Glomerular endothelial cell (primary cell): ENCODE measurements at places on chromosomes 3 and 15. TPM values are rescaled to one million over a fixed set of nuclear protein-coding genes. Genes with fewer than 3 reads are reported as not detected.

Gene SPG11
- total RNA-seq = 36.3 and 43.3 TPM in 2 replicates

Gene KBTBD8
- 1.0 and 1.1 TPM in 2 replicates for total RNA-seq

Gene TMEM212
- not detected in 2 replicates for total RNA-seq

GRCh38 chr3:129504471-129505100 lies 23.9 kb upstream of the RHO start:
- no peak for DNase-seq

DNA sequence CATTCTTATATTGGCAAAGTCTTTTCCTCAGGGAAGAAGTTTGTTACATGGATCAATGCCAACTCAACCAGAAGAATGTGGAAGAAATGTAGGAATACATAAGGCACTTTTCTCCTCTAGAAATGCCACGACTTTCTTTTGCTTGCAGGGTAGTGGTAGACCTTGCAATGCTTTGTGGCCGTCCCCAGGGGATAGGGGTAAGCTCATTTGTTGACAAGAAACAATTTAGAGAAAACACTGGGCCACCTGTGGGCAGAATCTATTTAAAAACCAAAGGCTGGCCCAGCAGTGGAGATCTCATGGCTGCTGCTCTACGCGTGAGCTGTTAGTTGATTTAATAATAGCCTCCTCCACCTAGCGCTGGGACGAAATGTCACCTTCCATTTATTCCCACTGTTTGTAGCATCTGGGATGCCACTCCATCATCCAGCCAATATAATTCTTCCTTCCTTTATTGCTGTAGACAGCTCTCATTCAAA lies 64.6 kb upstream of the PFN2 start:
- DNase-seq = no peak

DNA sequence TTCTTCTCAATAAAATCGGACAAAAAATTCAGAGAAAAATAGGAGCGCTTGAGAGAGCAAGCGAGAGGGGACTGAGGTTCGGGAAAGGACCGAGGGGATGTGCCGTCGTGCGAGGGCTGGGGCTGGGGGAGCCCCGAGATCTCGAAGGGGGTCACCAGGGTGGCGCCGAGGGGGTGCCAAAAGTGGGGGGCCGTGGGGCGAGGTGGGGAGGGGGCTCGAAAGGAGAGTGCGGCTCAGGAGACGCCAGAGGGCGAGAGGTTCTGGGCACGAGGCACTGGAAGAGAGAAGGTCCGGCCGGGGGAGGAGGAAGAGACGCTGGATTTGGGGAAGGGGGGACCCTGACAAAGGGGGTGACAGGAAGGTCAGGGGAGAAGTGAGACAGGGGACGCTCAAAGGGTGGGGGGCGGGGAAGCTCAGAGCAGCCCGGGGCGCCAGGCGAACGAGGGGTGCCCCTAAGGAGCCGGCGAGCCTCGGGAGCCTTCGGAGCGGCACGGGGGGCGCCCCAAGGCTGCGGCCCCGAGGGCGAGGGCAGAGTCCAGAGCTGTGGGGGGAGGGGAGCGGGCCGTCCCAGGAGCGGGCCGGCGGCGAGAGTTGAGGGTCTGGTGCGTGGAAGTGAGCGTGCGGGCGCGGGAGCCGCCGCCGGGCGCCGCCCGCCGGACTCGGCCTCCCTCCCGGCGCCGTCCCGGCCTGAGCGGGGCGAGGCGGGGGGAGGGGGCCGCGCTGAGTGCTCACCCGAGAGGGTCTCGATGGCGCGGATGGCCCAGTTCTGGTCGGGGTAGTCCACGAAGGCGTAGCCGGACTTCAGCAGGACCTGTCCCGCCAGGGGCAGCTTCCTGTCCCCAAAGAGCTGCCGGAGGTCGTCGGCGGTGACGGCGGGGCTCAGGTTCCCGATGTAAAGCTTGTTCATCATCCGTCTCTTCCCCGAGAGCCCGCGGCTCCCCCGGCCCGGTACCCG lies 514 bp downstream of the IGF2BP2 start:
- no peak for DNase-seq

DNA sequence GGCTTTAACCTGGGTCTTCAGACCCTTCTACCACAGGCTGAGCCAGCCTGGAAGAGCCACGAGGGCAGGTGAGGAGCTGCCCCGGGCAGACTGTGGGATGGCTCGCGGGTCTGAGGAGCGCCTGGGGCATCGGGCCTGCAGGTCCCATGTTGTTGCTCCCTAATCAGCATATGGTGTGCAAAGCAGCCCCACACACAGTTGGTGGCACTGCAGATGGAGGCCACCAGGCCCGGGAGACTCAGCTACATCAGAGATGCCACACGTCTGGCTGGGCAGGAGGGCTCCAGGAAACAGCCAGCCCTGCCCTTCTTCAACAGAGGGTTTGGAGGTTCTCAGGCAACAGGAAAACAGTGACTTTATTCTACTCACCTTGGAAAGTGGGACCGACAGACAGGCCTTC lies 63.9 kb downstream of the XXYLT1 start:
- DNase-seq = no peak

DNA sequence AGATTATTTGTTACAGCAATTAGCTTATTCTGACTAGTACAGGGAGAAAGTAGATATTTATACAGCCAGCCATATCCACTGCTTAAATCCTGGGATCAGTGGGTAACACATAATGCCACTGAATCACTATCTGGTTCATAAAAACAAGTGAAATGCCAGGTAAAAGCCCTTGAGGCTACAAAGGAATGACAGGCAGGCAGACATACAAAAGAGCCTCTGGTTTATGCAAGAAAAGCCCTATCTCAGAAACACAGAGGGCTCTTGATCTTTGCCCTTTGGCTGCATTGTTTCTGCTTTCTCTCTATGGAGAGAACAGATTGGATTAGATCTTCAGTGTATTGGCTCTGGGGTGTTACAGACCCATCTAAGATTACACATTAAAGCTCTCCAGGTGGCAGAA lies 115.4 kb upstream of the GADL1 start:
- no peak for DNase-seq
